Stimulated activated CD4-positive, alpha-beta T cell treated with anti-CD3 and anti-CD28 coated beads, TNF-alpha, amount 100 ng/mL, for 24 hours (primary cell): ENCODE measurements at places on chromosomes 2 and 18.

- no peak for DNase-seq
These were observed 255.4 kb downstream of the ALPK2 start for GRCh38 chr18:58373481-58373880.

DNA sequence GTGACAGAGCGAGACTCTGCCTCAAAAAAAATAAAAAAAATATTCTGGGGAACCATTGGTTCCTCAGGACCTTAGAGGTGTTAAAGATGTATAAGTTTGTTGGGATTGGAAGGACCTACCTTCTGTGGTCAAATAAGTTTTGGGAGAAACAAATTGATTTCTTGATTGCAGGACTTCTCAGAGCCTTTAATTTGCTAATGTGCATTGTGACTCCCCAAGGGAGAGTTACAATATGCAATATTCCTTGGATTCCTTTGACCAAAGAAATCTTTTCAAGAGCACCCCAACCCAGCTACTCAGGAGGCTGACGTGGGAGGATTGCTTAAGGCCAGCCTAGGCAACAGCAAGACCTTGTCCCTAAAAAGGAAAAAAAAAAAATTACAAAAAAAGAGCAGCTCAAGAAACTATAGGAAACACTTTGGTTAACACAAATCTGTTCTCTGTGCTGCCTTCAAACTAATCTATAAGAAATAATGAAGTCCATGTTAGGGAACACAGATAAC lies 6.5 kb downstream of the NAGK start:
- no peak for DNase-seq

- DNase-seq = no peak
These were observed 26.9 kb downstream of the C18orf63 start for GRCh38 chr18:74342416-74343043.

DNA sequence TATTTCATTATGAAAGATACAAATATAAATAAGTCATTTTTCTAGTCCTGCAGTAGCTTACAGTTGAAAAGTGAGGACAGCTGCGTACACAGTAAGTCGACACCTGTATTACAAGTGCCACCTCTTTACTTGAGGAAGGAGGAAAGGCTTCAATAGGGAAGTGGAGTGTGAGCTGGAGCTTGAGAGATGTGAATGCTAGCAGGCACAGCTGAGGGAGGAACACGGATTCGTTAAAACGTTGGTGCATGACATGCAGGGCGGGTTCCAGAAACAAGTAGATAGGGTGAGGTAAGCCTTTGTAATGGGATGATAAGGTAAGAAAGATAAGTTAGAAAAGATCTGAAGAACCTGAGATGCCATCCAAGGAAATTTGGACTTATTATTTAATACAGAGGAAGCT lies 98.1 kb upstream of the CSRNP3 start:
- no peak for DNase-seq

- no peak for DNase-seq
These were observed 7.9 kb downstream of the IL1RN start for GRCh38 chr2:113135317-113135716.

GRCh38 chr2:101736861-101737291 lies 39.4 kb downstream of the MAP4K4 start:
- DNase-seq = no peak

- DNase-seq = no peak
These were observed 333.4 kb upstream of the KCNH7 start for GRCh38 chr2:163171786-163172530.

DNA sequence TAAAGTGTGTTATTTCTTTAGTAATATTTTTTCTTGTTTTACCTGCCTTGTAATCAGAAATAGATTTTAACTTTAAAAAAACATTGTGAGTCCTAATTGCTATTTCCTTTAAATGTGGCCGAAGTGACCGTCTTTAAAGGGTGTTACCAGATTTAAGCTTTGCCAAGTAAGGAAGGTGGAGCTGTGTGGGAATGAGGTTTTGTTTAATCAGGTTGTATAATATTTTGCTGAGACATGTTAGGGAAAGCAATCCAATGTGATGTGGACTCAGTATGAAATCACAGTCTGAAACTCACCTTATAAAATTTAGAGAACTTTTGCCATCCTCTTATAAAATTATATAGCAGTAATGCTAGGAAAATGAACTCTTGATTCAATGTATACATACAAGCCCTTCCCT lies 32.9 kb upstream of the ITPRID2 start:
- DNase-seq = no peak

GRCh38 chr18:63245600-63245999 lies 74.0 kb downstream of the BCL2 start:
- DNase-seq = no peak

DNA sequence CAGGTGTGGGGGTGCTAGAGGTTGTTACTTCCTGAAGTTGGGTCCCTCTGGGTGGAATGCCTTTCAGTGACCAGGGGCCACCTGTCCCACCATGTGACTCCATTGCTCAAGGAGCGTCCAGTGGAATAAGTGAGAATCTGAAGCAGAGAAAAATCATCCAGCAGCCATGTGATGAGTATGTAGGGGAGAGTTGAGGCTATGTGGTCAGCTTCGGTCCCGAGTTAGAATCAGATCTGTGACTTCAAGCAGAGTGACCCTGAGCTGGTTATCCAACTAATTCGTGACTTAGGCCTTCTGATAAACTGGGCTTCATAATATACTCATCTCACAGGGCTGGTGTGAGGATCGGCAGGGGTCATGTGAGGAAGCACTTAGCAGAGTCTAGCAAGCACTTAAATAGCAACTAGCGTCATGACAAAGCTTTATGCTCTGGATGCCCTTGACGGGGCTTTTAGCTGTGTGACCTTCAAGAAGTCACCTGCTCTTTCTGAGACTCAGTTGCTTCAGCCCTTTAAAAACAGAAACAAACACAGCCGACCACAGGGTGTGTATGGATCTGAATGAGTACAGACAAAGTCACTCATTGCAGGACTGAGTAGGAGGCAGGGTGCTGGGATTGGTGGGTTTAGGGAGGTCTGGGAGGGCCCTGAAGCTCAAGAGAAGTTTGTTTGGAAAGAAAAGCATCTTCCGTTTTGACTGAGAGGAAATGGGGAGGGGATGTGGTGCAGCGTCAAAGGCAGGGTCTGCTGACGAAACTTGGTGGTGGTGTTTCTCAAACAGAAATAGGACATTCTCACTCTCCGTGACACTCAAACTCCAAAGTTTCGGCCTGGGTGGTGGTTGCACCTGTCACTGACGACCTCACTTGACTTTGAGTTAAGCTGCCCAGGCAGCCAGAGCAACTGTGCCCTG lies 264.0 kb upstream of the CXCR4 start:
- peak; percentile 73 for DNase-seq

DNA sequence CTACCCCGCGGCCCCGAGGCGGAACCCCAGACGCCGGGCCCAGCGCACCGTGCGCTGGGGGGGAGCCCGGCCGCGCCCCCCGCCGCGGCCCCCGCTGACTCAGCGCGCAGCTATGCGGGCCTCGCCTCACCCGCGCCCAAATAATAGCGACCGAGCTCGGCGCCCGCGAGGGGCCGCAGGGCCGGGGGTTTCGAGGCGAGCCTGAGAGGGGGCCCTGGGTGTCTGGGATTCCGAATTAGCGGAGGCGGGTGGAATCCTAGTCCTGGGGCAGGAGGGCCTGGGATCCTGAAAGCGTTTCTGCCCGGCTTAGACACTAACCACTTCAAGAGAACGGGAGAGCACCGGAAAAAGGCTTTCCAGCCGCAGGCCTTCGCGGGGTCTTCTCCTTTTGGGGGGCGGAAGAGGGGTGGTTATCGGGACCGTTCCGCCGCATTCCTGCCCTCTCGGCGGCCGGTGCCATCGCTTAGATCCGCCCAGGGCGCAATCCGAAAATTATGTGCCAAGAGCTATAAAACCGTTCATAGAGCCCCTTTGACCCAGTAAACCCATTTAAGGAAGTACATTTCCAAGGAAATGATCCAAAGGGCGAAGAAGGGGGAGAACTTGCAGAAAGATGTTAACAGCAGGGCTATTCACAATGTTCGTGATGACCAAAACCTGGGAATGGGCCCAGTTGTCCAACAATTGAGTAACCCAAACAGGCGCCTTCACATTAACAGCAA lies 681 bp upstream of the ROCK2 start:
- DNase-seq = peak; percentile 9

GRCh38 chr2:203330434-203330833 lies 2.2 kb downstream of the ABI2 start:
- no peak for DNase-seq

GRCh38 chr2:234404957-234405356 lies 91.9 kb downstream of the ARL4C start:
- no peak for DNase-seq

- no peak for DNase-seq
These were observed 1004.4 kb upstream of the DDX18 start for GRCh38 chr2:116810071-116810470.

- no peak for DNase-seq
These were observed 298.7 kb downstream of the RND3 start for GRCh38 chr2:150188800-150189199.

- DNase-seq = peak; percentile 45
These were observed at the start of gene PSTPIP2 for GRCh38 chr18:46071653-46072375. TSS of gene PSTPIP2 (minus strand) at chr18:46072260. CDS start at chr18:46072188, 72 bp downstream.

- no peak for DNase-seq
These were observed 492.3 kb upstream of the ZEB2 start for GRCh38 chr2:145012214-145012670.

GRCh38 chr2:84121-84520 lies 37.8 kb upstream of the FAM110C start:
- no peak for DNase-seq

GRCh38 chr18:76657911-76658470 lies 162.9 kb upstream of the ZNF516 start:
- DNase-seq = no peak

- DNase-seq = no peak
These were observed 285.8 kb downstream of the TMX3 start for GRCh38 chr18:68429111-68429510.

DNA sequence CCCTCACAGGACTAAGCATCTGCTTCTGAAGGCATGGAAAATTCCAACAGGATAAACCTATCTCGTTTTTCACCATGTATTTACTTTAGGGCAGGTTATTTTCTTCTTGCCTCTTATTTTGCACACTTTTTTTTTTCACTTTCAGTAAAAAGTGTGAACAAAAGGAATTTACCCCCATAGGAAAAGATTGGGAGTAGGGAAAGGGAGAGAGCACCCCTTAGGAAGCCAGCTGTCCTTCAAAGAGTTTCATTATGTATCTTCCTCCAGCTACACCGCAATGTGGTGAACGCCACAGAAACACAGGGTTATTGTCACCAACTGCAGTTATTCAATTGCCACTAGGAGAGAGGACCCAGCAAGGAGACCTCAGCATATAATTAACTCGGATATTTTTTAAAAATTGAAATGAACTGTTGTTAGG lies 286.2 kb upstream of the VRK2 start:
- DNase-seq = no peak

- DNase-seq = no peak
These were observed 78.5 kb upstream of the RPL31 start for GRCh38 chr2:100923461-100924060.

DNA sequence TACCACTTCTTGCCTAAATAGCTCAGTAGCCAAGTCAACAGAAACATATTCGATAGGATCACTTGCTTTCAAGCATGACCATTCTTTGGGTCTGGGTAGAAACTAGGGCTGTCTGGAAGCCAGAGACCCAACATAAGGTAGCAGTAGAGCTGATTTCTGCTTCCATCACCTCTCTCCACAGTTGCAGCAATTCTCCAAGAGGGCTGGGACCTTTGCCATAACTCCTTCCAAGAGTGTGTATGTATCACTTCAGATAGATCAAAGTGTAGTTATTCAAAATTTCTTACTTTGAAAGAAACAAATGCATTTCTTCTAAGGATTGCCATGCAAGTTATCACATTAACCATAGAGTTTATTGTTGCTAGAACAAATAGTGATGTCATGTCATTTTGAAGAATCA lies 172.0 kb upstream of the GALNT5 start:
- DNase-seq = no peak

- no peak for DNase-seq
These were observed 41.1 kb upstream of the REG3G start for GRCh38 chr2:78984386-78984785.

DNA sequence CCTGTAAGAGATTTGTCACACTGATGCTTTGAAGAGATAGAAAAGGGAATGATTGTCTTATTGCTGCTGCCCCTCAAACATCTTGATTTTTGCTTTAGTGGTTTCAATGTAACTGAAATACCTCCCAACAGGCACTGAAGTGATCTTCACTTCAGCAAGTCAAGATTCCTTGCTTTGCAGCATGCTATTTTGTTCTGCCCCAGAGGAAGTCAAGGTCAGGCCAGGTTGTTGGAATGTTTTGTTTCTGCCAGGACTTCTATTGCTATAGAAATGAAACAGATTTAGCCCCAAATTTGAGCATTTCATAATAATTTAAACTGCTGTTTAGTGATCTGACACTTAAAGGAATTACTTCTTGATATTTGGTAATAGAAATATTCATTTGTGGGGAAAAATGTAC lies 277.6 kb downstream of the ZNF804A start:
- no peak for DNase-seq

GRCh38 chr2:68853915-68854314 lies 17.3 kb downstream of the BMP10 start:
- DNase-seq = no peak

- no peak for DNase-seq
These were observed 35.9 kb downstream of the MYO1B start for GRCh38 chr2:191280834-191281756.

DNA sequence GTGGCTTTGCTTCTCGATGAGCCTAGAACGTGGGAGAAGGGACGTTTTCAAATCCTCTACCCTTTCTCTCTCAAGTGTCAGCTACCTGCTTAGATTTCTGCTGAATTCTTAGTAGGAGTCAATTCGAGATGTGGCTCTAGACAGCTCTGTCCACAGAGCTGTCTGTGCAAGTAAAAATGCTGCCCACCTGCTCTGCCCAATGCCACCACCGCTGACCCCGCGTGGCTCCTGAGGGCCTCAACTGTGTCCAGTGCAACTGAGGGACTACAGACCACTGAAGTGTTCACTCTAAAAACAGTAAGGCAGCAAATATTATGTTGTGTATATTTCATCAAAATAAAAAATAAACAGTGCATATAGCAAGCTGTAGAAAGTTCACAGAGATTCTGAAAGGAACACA lies 266.3 kb downstream of the ZNF516 start:
- DNase-seq = no peak

GRCh38 chr2:26185954-26186770 lies 13.3 kb downstream of the GAREM2 start:
- DNase-seq = no peak

GRCh38 chr2:20207051-20207450 lies 17.9 kb downstream of the SDC1 start:
- no peak for DNase-seq

GRCh38 chr2:172288603-172289002 lies 138.8 kb upstream of the ITGA6 start:
- no peak for DNase-seq

GRCh38 chr2:55176094-55176415 lies 56.0 kb downstream of the CLHC1 start:
- DNase-seq = no peak

GRCh38 chr2:53512071-53512826 lies 255.4 kb upstream of the CHAC2 start:
- DNase-seq = no peak

GRCh38 chr18:75244351-75245313 lies 34.0 kb downstream of the TSHZ1 start:
- no peak for DNase-seq

- DNase-seq = no peak
These were observed 14.2 kb upstream of the CLASP1 start for GRCh38 chr2:121663434-121663833.

GRCh38 chr2:222939208-222939856 lies 78.5 kb downstream of the ACSL3 start:
- DNase-seq = peak; percentile 20
